ENCODE measurements at places on chromosomes 12 and 14.

- no peak for DNase-seq
These were observed 87.2 kb downstream of the DAAM1 start for GRCh38 chr14:59275668-59276067.

DNA sequence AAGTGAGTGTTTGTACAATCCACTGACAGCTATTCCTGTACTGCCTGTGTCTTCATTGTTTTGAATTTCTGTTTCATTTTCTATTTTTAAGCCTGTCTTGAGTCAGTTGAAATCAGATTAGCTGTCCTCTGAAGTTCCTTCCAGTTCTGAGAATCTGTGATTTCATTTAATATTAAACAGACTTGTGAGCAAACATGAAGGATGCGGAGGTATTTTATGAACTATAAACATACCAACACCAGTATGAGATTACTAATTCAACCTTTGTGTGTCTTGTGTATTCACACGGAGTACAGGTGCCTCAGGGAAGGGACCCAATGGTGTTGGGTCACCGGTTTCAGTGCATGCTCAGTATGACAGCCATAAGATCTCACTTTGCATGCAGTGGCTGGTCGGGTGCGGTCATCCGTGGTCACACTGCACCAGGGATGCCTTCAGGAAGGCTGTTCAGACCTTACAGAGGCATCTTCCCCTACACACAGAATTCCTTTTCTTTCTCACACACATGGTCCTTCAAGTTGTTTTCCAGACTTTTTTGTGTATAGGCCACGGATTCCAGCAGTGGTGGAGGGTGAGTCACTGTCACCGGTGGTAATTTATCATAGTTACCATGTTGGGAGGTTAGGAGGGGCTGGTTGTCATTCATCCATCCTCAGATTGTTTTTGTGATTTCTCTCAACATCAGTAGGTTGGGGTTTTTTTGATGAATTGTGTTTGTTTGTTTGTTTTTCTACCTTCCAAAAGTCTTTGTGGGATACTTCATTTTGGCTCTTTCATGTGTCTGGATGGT, 103.0 kb upstream of the SFSWAP start:
- no peak for DNase-seq

GRCh38 chr14:59305231-59305630, 116.8 kb downstream of the DAAM1 start:
- no peak for DNase-seq

DNA sequence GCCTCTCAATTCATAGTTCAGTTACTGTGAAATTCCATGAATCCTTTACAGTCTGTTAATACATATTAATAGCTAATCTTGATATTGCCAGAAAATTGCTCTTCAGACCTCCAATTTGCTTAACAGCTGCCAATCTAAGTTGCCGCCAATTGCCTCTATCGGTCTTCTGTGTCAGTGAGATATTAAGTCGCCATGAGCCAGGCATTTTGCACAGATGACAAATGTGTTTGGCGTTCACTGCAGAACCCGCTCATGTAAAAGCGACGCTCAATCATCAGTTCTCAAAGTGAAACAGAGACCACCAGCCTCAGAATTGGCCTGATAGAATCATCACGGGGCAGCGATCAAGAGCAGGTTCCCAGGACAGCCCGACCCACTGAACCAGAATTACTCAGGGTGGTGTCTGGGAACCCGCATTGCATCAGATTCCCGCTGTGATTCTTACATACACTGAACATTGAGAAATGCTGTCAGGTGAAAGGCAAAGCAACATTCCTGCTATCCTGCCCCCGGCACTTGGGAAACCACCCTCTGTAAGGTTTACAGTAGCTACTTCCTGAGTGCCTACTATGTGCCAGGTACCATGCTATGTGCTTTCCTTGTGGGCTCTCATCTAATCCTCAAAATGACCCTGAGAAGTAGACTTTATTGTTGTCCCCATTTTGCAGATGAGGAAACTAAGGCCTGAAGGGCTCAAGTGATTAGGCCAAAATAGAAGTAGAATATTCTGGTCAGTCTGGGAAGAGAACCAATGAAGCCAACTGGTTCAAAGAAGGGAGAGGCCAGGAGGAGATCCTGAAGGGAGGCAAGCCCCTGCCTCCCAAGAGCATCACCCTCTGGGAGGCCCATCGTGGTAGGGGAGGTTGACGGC, 216.4 kb downstream of the SLC41A2 start:
- DNase-seq, result no peak

DNA sequence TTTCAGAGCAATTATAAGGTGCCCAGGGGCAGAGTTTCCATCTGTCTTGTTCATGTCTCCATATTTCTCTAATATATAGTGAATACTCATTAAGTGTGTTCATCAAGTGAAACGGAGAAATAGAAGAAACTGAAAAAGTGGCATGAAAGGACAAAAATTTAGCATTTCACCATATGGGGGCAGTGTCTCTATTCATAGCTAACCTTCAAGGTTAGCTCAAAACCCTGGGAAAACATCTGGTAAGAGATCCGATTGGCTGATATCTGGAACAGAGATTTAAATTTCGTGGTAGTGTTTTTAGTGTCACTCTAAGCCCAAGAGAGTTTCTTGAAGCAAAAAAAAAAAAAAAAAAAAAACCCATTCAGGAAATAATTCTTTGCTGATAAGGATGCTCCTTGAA, 367.5 kb downstream of the DAD1 start:
- no peak for DNase-seq

DNA sequence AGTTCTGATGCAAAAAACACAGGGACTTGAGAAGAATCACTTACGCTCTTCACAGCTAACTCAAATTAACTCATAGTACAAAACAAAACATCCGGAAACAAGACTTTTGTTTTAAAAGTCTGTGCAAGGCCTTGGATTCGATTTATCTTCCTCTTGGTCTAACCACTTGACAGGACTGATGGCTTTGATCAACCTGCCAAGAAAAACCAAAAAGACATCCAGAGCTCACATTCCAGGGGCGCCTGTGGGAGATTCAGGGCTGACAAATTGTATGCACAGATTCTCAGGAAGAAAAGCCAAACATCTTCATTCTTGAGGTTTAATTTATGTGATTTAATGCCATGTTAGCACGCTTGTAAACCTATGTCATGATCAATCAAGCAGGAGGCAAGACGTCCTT, 129.1 kb upstream of the TMCC3 start:
- no peak for DNase-seq

GRCh38 chr14:68911594-68912227, 67.4 kb downstream of the ACTN1 start:
- peak; percentile 62 for DNase-seq

DNA sequence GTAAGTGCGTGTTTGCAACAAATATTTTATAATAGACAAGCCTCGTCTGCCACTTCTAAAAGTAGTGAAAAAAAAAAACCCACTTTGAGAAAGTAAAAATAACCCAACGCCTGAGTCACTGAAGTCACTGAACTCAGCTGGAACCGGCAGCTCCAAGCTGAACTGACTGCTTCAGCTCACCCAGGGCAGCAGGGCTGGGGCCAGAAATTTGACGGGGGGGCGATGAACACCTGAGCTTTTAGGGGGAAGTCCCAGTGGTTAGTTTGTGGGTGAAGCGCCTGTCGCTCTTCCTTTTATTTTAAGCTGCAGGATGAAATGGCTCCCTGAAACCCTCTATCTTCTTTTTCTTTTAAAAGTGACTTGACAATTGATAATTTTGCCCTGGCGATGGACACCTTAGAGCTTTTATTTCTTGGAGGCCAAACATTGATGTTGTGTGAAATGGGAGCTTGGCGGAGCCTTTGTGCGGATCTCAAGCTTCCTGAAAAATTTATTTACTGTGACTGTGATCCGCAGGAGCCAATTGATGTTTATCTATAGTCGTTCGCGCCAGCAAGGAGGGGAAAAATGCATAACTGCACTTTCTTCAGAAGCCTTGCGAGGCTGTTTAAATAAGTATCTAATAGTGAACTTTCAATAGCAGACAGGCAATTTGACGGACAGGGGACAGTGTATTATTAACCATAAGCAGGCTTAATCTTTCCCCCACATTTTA, 173.2 kb upstream of the MYL2 start:
- no peak for DNase-seq

- no peak for DNase-seq
These were observed 95.5 kb downstream of the SLC6A15 start for GRCh38 chr12:84816916-84817695.

- DNase-seq, result no peak
These were observed 154.2 kb downstream of the PCNX1 start for GRCh38 chr14:71061458-71061857.

GRCh38 chr14:74221741-74222140, 17.5 kb upstream of the VSX2 start:
- DNase-seq, result no peak

- no peak for DNase-seq
These were observed 207.9 kb downstream of the BTG1 start for GRCh38 chr12:91937706-91938105.

DNA sequence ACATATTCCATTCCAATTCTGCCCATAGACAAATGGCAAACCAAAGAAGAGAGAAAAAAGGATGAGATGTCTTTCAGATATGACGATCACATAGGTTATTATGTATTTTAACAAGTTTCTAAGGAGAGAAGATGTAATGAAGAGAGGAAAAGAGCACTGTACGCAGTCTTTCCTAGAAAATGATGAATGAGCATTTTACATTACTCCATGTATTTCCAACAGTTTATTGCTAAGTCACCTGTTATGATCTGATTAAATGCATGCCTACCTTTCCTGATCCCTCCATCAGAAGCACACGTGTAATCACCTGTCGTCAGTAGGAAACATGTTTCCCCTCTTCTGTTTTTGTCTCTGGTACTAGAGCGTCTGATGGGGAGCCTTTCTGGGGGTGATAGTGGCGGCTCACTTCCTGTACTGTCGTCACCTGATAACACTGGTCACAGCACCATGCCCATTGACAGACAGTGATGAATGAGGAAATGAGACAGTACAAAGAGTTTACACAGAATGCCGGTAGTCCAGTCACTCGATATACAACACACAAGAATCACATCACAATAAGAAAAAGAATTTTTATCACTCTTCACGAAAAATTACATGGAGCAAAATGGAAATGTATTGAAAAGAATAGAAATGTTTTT, 161.6 kb downstream of the KCNC2 start:
- no peak for DNase-seq

DNA sequence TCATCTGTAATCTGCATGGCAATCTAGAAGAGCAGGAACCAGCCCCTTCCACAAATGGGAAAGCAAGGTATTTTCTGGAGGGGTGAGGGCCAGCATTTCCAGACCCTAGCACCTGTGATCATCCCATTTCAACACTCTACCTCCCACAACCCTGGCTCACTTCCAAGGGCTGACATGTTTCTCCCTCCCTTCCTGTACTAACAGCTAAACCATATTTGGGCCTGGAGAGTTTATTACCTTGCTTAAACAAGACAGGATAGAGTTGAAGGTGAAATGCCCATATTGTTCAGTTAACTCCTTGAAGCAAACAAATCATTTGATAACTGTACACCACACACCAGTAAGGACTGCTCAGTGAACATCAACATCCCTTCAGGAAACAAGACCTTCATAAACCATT, 158.4 kb downstream of the PPM1H start:
- DNase-seq, result no peak

DNA sequence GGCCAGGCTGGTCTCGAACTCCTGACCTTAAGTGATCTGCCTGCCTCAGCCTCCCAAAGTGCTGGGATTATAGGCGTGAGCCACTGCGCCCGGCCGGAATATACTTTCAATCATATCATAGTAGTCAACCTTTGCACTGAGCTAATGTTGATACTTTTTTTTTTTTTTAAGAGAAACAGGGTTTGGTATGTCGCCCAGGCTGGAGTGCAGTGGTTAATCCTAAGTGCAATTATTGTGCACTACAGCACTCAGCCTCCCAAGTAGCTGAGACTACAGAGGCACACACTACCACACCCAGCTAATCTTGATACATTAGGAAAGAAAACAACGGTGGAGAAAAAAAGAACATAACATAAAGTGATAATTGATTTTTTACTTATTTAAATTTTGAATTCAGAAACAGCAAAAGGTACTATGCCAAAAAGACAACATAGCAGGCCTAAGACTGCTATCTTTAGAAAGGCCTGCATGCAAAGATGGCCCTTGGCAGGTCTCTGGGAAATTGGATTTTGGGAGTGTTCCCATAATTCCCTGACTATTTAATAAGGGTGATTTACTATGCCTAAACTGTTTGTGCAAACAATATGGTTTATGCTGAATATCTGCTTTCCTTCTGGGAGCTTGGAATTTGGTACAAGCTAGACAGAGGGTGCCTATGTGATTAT, 15.5 kb downstream of the BTBD7 start:
- DNase-seq, result no peak

GRCh38 chr12:94832105-94832504, 171.4 kb downstream of the NDUFA12 start:
- DNase-seq, result no peak

DNA sequence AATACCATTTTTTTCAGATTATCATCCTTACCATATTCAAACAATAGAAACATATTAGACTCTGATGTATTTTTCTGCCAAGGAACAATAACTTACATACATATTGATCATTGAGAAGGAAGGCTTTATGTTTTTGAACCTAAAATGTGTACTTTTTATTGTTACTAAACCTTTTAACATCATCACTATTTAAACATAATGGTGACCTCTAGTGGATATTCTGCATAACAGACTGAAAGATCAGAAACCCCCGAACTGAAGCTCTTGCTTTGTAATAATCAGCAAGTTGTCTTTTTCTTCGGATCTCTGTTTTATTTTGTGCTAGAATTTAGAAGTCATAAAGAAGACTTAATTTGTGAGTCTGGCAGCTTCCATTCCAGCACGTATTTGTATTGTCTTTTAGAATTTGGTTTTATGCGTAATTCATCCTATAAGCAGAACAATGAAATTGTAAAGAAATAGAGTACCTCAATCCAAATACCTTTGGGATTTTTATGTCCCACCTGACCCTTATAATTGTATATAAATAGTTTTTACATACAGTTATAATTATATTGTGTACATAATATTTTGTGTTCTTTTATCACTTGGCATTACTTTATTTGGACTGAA, 125.9 kb upstream of the ATF1 start:
- no peak for DNase-seq

GRCh38 chr12:22881878-22882385, 257.0 kb downstream of the ETNK1 start:
- no peak for DNase-seq

GRCh38 chr14:31949709-31950108, 127.4 kb upstream of the ARHGAP5 start:
- no peak for DNase-seq

- DNase-seq, result no peak
These were observed 181.1 kb downstream of the ESR2 start for GRCh38 chr14:64112867-64113678.
